ENCODE measurements at places on chromosomes 5 and 9. TPM values are rescaled to one million over a fixed set of nuclear protein-coding genes. Genes with fewer than 3 reads are reported as not detected.
A peak's percentile ranks its signal among the peaks of the same experiment; 100 is the strongest.

GRCh38 chr5:165209101-165209727 lies 1703.8 kb downstream of the MAT2B start:
- no peak for DNase-seq

The LHX6 gene
- 1.1 TPM for polyA plus RNA-seq

The SLCO4C1 gene
- 24.9 TPM for polyA plus RNA-seq

The PCDHGA3 gene
- polyA plus RNA-seq: 0.96 TPM

DNA sequence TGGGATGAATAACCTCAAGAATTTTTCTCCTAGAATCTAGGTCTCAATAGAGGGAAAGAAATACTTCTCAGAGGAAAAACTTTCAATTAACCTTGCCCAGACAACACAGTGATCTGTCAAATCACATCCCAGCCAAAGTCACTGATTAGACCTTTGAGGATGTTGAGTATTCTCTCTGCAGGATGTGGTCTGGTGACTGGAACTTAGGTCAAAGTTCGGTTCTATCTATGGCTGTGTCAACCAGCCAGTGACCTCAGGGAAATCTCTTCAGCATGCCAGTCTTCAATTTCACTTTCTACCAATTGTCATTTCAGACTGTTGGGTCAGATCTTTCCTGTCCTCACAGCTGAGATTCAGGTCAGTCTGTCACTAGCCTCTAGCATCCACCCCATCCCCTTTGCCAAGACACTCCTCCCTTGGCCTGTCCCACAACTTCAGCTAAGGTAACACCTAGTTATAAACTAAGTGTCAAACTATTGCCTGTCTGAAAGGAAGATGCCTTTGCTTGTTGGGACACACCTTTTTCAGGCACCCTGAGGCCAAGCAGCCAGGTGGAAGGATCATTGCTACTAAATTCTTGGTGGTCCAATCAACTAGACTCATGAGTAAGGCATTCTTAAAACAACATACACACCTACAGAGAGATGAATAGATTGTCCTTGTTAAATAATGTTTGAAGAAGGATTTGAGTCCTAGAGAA lies 156.3 kb upstream of the FST start:
- DNase-seq: no peak

DNA sequence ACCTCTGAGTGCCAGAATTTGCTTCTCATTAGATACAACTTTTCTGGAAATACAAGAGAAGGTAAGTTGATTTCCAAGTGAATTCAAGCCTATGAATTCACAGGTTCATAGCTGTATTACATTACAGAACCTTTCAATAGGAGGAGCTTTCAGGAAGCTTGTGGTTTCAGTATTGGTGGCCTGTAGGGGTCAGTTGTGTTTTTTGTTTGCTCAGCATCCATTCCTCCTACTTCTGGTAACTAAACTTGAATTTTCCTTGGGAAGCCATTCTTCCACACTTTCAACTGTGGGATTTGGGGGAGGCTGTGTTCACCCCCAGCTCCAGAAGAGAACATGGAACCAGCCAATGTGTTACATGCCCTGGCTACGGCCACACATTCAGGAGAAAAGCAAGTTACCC lies 5.6 kb upstream of the CYSTM1 start:
- no peak for DNase-seq

DNA sequence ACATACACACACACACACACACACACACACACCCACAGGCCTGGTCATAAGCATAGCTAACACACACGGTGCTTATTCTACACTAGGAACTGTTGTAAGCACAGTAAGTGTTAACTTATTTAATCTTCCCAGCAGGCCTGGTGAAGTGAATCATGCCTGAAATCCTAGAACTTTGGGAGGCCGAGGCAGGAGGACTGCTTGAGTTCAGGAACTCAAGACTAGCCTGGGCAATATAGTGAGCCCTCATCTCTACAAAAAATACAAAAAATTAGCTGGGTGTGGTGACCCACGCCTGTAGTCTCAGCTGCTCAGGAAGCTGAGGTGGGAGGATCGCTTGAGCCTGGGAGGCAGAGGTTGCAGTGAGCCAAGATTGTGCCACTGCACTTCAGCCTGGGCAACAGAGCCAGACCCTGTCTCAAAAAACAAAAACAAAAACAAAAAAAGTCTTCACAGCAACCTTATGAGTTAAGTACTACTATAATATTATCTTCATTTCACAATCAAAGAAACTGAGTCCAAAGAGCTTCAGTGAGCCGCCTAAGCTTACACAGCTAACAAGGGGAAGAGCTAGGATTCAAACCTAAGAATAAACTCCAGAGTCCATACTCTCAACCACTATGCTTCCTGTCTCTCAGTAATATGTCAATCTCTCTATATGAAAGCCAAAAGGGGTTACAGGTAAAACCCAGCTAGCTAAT lies 2.3 kb downstream of the MEGF9 start:
- DNase-seq: no peak

The TRAF1 gene
- polyA plus RNA-seq: 6.5 TPM

The LCN9 gene
- not detected for polyA plus RNA-seq

GRCh38 chr9:105333076-105333475 lies 88.6 kb downstream of the SLC44A1 start:
- no peak for DNase-seq

The COL15A1 gene
- 19.7 TPM for polyA plus RNA-seq

DNA sequence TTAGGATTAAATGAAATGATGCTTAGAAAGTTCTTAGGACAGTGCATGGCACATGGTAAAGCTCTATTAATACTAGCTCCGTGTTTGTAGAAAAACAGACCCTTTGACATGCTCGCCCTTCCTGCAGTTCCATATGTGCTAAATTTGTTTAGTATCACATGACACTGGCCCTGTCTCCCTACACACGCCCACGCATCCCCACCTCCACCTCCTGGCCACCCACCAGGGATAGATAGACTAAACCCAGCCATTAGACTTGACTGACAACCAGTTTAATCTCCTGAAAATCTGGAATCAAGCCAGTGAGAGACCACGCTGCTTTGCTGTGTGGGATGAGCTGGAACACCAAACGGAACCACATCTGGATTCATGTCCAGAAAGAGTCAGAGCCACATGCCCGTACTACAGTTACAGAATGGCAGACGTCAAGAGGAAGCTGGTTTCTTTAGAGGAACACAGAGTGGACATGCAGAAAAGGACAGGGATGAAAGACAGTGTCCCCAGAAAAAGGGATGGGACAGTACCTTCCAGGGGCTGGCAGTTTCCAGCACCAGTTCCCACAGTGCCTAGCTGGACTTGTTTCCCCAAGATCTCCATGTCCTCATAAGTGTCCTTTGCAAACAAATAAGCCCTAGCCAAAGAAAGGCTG lies 186.1 kb downstream of the PDZD2 start:
- DNase-seq: no peak

GRCh38 chr9:93098236-93098946 lies 2.4 kb downstream of the CARD19 start:
- DNase-seq: peak; percentile 47

The FGF18 gene
- 1.4 TPM for polyA plus RNA-seq

DNA sequence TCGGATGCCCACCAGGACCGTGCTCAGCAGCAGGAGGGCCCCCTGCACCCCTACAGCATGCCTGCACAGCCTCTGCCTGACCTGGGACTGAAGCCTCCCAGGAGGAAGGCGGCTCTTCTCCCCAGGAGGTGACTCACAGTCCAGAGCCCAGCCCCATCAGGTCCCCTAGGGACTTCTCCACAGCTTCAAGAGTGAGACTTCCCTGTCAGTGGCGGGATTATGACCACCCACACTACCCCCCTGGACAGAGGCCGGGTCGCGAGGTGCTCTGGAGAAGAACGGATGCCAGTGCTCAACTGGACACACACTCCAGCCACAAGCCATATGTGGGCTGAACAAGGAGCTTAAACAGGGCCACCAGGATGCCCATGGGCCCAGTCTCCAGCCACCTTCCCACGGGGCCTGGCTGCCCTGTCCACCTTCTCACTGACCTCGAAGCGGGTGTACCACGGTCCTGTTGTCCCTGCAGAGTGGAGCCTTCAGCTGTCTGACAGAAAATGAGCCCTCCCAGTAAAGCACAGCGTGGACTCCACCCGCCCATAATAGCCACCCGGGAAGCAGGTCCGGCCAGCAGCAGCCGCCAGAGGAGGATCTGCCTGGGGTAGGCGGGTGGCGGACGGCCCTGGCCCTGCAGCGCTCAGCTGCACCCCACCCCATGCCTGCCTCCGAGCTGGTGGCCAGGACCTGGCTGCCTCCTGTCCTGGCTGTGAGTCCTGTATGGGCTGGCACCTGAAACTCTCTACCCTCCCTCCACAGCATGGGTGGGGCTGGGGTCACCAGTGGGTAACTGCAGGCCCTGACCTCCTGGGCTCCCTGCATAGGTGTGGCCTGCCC lies 54.7 kb downstream of the SEMA4D start:
- no peak for DNase-seq

Data from large intestine (tissue), 12 donors.